Dorsolateral prefrontal cortex (tissue), 122 donors: ENCODE measurements at places on chromosomes 4 and X. TPM values are rescaled to one million over a fixed set of nuclear protein-coding genes. Genes with fewer than 3 reads are reported as not detected.

GRCh38 chr4:110663738-110664444 lies 41.0 kb upstream of the PITX2 start:
- DNase-seq, result no peak

DNA sequence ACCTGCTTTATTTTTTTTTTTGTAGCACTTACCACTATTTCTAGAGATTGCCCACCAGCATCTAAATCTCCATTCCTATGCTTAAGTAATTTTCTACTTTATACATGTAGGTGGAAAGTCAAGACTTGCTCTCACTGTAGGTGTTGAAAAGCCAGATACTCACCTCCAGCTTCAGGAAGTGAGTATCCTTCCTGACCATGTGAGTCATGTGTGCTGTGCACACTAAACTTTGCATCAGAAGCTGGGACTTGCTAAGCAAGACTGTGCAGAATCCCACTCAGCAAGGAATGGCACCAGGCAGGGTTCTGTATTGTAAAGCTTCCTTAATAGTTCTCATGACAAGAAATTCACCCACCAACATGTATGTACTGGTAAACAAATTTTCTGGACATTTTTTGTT lies 151.8 kb downstream of the POU4F2 start:
- DNase-seq, result no peak

DNA sequence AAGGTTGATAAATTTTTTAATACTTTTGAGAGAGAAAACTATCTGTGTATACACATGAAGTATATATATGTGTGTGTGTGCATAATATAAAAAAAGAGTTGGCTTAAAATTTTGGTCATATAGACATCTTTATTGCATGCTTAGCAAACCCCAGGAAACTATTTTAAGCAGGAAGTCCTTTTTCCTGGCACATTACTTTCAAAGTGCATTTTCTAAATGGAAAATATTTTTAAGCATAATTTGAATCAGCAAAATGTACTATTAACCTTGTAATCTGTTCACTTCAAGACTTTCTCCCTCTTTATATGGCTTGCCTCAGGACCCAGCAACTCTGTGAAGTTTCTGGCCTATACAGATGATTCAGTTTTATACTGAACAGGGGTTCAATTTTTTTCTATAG lies 106.3 kb downstream of the CDS1 start:
- DNase-seq, result no peak

GRCh38 chr4:54102531-54103106 lies 2.7 kb downstream of the GSX2 start:
- DNase-seq, result no peak

- no peak for DNase-seq
Measured at GRCh38 chrX:72041176-72041575, 90.5 kb downstream of the RTL5 start.

GRCh38 chr4:46432923-46433322 lies 43.0 kb upstream of the GABRA2 start:
- peak; percentile 31 for DNase-seq

DNA sequence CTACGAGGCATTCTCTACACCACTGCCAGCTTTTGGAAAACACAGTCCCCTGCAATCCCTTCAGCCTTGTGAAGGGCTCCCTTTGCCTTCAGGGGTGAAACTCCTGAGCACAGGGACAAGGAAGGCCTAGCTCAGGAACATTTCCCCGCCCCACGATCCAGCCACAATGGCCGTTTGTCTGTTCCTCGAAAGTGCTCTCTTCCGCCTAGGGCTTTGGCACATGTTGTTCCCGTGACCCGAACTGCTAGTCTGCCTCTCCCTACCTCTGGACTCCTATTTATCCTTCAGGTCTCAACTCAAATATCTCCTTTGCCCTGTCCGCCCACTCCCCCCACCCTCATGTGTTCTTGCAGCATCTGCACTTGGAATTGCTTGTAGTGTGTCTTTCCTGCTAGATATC lies 12.1 kb downstream of the FGD1 start:
- DNase-seq, result no peak

GRCh38 chrX:16603822-16604221 lies 46.1 kb upstream of the S100G start:
- DNase-seq, result no peak

GRCh38 chr4:131426023-131426758 lies 1722.9 kb upstream of the PCDH10 start:
- no peak for DNase-seq

DNA sequence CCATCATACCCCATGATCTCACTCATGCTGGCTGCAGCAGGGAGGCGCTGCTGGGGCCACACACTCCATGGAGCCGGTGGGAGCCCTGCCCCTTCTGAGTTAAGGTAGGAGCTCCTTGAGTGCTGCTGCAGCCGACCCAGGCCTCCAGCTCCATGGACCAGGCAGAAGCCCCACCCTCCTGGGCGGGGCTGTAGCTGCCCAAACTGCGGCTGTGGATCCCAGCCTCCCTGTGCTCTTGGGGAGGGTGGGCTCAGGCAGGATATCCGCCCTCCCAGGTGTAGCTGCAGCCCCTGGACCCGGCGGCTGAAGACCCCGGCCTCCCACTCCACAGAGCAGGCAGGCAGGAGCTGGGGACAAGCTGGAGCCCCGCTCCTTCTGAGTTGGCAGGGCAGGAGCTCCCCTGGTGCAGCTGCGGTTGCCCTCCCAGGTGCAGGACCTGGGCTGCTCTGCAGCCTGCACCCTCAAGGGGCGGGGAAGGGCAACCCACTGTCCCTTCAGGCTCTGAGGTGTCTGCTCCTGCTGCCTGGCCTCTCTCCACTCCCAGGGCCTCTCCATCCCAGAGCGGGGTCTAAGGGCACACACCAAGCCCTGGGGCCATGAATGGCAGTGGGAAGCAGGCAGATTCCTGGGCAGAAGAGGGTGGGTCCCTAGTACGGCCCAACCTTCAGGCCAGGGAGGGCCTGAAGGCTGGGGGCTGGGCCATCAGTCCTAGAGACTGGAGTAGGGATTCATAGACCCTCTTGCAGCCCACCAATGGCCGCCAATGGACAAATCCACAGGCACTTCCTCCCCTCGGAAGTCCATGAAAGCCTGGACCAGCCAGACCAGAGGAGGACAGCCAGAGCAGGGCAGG lies 466.1 kb downstream of the DTHD1 start:
- no peak for DNase-seq

DNA sequence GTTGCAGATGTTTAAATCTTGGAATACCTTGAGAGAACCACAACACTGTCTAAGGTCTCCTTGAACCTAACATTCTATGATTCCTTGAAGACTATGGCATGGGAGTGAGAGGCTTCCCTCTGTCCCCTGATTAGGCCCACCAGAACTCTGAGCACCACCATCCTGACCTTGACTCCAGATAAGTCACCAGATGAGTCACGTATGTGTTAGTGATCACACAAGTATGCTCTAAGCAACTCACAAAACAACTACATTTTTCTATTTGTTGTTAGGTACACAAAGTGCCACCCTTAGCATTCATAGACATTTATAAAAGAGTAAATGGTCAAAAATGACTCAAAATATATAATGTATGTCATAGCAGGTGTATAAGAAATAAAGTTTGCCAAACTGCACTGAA lies 252.9 kb upstream of the CXXC4 start:
- no peak for DNase-seq

- DNase-seq, result no peak
Measured at GRCh38 chr4:52873861-52874343, 11.8 kb downstream of the RASL11B start.

GRCh38 chrX:45714866-45715265 lies 514.2 kb upstream of the DIPK2B start:
- no peak for DNase-seq

DNA sequence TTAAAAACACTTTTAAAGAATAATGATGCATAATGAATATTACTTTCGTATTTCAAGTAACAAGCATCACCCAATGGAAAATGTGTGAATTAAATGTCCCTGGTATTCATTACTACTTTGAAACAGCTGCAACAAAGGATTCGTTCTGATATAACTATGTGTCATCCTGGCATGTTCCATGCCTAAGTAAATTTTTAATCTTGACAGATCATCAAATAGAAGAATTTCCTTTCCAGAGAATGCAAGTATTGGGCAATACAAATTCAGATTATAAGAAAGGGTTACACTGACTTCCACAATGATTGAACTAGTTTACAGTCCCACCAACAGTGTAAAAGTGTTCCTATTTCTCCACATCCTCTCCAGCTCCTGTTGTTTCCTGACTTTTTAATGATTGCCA lies 105.3 kb downstream of the SPCS3 start:
- no peak for DNase-seq

DNA sequence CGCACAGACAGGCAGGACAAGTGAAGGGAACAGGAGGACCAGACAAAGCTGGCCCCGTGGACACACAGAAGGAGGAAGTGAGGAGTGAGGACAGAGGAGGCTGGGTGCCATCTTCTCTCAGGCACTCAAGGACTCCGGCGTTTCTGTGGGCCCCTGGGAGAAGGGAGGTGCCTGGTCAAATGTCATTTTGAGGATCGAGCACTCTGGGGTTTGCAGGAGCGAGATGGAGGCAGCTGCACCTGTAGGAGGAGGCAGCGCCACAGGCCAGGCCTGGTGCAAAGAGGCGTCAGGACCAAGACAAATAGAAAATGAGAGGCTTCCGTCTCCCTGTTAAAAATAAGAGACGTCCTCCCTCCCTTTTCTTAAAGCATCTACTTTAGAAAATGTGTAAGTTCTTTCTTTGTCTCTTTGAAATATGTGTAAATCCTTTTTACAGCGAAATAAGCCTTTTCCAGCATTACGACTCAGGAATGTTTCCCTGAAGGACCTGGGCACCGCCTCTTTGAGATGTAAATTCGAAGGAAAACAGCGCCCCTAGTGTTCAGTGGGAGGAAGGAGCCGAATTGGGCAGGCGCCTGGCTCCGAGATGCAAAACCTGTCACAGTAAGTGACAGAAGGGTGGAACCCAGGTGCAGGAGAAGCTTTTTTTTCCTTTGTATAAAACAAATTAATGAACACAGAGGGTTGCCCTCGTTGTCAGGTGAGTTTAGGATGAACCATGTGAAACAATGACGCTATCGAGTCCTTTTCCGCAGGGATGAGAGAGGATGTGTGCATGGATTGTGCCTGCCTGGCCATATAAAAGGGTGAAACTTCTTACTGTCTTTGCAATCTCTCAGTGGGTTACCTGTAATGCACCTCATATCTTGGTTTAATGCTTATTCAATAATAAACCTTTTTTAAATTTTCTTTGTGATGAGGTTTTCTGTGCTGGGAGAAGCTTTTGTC lies 1.4 kb upstream of the C4orf50 start:
- DNase-seq, result peak; percentile 61

DNA sequence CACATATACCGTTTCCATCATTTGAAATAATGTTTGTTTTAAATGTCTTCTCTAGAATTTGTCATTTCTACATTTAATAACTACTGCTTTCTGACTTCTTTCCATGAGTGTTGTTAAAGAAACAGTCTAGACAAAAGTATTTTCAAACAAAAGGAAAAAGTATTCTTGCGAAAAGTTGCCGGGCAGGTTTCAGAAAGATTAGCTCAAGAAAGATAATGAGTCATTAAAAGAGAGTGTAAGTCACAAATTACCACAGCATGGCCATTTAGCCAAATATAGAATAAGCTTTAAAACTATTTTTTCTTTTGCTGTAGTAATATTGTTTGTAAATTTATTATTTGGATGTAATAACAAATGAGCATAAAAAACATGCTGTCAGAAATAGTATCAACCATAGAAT lies 493.0 kb downstream of the TLL1 start:
- DNase-seq, result no peak

- DNase-seq, result no peak
Measured at GRCh38 chr4:105551965-105552746, at the start of gene ARHGEF38. TSS of gene ARHGEF38 (plus strand) at chr4:105552620. CDS start at chr4:105552766, 146 bp downstream.

- DNase-seq, result no peak
Measured at GRCh38 chr4:55397520-55398321, 2.0 kb downstream of the TMEM165 start.

GRCh38 chr4:88573276-88573980 lies 18.9 kb upstream of the HERC3 start:
- no peak for DNase-seq

DNA sequence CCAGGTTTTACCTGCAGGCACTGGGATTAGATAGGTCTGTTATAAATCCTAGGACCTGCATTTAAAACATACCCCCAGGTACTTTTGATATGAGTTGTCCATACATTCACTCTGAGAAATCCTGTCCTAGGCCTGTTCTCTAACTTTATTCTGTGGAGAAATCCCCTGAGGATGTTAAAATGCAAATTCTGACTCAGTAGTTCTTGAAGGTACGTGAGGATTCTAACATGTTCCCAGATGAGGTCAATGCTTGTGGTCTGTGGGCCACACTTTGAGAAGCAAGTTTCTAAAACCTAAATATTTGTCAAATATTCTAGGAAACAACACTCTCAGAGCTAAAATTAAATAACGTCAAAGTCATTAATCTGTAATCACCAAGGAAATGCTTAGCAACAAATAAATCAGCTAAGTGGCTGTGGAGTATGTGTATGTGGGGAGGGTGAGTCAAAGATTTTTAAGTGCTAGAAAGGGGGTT lies 101.3 kb upstream of the MAGEB16 start:
- DNase-seq, result no peak

DNA sequence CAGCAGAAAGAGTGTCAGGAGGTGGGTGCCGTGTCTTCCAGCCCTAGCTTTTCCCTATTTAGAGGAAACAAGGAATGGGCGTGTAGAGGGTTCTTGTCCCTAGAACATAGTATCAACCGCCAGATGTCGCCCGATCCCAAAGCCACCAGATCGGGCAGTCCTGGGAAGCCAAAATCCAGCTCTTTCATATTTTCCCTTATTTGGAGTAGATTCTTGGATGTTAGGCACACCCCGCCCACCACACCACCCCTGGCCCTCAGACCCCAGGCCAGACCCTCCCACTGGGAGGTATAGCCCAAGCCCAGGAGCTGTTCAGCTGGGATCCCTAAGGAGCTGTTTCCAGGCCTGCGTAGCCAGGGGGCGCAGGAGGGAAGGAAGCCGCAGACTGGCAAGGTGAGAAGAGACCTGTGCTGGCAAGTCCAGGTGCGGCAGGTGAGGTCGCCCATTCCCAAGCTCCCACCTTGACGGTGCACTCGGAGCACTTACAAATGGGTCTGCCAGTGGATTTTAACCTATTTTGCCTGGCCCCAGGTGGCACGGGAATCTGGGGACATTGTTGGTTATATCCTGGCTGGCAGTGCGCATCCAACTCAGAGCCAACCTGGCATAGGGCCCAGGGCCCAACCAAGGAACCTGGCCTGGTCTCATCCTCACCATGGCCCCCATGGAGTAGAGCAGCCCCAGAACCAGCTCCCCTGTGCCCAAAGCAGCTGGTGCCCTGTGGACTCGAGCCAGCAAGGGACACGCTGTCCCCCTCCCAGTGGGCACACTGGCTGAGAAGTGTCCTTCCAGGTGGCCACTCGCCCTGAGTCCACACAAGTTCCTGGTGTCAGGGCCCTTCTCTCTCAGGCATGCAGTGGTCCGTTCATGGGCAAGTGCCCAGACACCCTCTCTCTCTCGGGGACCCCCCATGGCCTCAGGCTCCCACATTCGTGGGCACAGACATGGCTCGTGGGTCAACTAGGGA lies 811 bp downstream of the FLNA start:
- DNase-seq, result peak; percentile 55

Gene COL25A1
- 3.5 TPM for total RNA-seq

Gene SYNPO2
- total RNA-seq, result 39.0 TPM

Gene OPRPN
- total RNA-seq, result not detected

Gene VCX2
- total RNA-seq, result not detected

Gene FAM133A
- 2.7 TPM for total RNA-seq

Gene KLB
- not detected for total RNA-seq

Gene MUC7
- not detected for total RNA-seq

Gene DGKQ
- total RNA-seq, result 21.6 TPM
